ENCODE measurements at places on chromosomes 6 and 20.

GRCh38 chr6:90003069-90003795, 109.0 kb downstream of the GJA10 start:
- DNase-seq, result no peak

- no peak for DNase-seq
Measured at GRCh38 chr6:74742793-74743508, 462.9 kb downstream of the COL12A1 start.

- DNase-seq, result no peak
Measured at GRCh38 chr6:13369591-13369990, 41.3 kb upstream of the TBC1D7 start.

DNA sequence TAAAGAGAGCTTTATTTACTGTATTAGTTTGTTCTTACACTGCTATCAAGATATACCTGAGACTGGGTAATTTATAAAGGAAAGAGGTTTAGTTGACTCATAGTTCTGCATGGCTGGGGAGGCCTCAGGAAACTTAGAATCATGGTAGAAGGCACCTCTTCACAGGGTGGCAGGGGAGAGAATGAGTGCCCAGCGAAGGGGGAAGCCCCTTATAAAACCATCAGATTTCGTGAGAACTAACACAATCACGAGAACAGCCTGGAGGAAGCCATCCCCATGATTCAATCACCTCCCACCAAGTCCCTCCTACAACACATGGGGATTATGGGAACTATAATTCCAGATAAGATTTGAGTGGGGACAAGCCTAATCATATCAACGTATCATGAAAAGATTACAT, 27.2 kb downstream of the ARID1B start:
- DNase-seq, result no peak

- DNase-seq, result no peak
Measured at GRCh38 chr6:27838945-27839625, 73.1 kb downstream of the OR2B2 start.

DNA sequence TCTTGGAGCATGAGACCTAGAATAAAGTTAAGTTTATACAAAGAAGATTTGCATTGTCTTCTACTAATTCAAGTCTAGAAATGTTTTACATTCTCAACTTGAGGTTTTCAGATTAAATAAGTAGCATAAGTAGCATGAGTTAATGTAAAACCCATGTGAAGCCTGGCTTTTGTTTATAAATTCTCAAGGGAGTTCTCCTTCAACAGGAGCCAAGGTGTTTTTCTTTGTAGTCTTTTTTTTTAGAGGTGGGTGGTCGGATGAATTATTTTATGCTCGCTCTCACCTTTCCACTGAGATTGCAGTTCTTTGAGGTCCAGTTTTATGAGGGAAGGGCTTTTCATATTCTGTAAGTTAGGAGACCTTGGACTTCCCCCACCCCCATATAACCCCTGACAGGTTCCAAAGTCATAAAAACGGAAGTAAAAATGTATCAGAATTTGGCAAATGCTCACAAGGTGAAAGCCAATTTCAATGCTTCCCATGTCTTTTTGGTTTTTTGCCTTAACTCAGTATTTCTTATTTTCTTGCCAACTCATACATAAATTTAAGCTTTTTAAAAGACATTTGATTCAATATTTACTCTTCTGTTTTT, 244.3 kb upstream of the ASCC3 start:
- no peak for DNase-seq

GRCh38 chr20:13292201-13292885, 71.3 kb downstream of the ISM1 start:
- no peak for DNase-seq

Measured in hypothalamus (tissue), 51 donors.